ENCODE measurements at places on chromosomes 6 and 20.
A peak's percentile ranks its signal among the peaks of the same experiment; 100 is the strongest.

DNA sequence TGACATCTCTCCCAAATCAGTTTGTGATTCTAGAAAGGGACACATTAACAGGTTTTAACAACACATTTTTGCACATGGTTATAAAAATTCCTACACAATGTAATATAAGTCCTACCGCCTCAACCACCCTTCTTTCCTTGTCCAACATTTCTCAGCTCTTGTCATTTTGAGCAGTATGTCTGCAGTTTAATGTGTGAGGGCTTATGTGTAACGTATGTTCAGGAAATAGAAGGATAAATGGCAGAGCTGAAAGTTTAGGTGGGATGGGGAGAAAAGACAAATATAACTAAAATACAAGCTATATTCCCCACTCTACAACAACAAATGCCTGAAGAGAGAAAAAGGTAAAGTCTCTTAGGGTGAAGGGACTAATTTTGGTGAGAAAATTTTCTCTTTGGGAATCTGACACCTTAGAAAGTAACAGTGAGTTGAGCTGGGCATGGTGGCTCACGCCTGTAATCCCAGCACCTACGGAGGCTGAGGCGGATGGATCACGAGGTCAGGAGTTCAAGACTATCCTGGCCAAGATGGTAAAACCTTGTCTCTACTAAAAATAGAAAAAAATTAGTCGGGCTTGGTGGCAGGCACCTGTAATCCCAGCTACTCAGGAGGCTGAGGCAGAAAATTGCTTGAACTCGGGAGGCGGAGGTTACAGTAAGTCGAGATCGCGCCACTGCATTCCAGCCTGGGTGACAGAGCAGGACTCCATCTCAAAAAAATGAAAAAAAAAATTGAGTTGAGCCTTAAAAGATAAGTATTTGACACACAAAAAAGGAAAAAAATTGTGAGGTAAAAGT is 5.1 kb downstream of the PNRC1 start:
- DNase-seq = no peak

DNA sequence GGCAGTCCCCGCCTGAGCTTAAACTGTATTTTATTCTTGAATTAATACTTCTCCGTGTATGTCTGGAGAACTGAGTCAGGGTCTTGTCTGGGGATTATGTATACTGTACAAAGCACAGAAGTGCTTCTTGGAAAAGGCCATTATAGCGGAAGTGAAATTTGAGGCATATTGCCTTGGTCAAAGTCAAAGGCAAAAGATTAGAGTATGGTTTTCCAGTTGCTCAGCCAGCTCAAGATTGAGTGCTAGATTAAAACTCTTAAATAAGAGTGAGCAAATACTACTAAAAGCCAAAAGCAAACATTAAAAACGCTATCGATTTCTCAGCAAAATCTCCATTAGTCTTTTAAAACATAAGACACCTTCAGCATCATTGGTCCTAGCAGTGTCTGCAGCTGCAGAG is 207.7 kb upstream of the MAN1A1 start:
- no peak for DNase-seq

- DNase-seq = no peak
Measured at GRCh38 chr6:19311786-19312185, 525.4 kb upstream of the ID4 start.

GRCh38 chr6:11231564-11232192 is 790 bp downstream of the NEDD9 start:
- DNase-seq = no peak

GRCh38 chr6:166955121-166955864 is 1.1 kb downstream of the RNASET2 start:
- no peak for DNase-seq

GRCh38 chr6:134503585-134504281 is 185.8 kb upstream of the SGK1 start:
- no peak for DNase-seq

DNA sequence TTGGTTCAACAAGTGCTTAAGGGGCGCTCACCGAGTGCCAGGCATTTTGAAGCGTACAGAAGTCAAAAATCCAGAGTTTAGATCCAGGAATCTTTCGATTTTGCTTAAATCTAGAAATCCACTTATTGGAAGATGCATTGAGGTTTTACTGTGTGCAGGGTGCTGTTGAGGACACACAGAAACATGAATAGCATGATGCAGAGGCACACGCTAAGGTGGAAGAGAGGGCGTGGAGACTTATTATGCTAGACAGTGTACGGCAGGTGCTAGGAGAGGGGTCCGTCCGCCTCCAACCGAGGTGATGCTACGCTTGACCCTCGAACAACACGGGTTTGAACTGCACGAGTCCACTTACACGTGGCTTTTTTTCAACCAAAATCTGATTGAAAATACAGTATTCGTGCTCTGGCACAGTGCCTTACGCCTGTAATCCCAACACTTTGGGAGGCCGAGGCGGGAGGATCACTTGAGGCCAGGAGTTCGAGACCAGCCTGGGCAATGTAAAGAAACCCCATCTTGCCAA is 1.0 kb upstream of the KIF13A start:
- no peak for DNase-seq

- peak; percentile 65 for DNase-seq
Measured at GRCh38 chr6:34771727-34772126, 14.4 kb downstream of the SNRPC start.

GRCh38 chr20:50058662-50059402 is 54.1 kb downstream of the UBE2V1 start:
- no peak for DNase-seq

DNA sequence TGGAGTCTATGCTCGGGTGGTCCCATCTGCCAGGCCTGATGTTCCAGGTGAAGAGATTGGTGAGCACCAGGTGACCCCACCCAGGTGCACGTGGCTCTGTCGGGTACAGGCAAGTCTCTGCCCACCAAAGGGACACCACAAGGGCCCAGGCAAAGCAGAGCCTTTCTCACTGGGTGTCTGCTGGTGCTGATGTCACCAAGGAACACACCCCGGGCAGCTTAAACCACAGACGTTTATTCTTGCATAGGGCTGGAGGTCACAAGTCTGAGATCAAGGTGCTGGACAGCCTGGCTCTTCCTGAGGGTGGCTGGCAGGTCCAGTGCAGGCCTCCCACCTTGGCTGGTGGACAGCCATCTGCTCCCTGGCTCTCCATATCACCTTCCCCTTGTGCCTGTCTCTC is 100.7 kb upstream of the CD93 start:
- DNase-seq = no peak

GRCh38 chr6:40764726-40765125 is 177.6 kb upstream of the LRFN2 start:
- DNase-seq = no peak

DNA sequence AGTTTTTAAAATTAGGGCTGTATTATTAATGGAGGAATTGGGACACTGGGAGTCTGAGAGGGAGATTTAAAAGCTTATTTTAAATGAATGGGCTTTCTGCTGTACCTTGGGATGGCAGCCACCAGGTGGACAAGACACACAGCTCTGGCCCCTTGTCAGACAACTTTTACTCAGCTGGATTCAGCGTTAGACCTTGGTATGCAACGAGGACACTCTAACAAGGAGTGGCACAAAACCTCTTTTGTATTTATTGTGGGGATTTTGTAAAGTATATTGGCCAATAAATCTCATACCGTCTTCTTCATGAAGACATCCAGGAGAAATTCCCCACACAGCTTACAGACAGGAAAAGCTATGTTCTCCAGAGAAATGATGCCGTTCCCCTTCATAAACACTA is 105.7 kb downstream of the LCA5 start:
- DNase-seq = no peak

DNA sequence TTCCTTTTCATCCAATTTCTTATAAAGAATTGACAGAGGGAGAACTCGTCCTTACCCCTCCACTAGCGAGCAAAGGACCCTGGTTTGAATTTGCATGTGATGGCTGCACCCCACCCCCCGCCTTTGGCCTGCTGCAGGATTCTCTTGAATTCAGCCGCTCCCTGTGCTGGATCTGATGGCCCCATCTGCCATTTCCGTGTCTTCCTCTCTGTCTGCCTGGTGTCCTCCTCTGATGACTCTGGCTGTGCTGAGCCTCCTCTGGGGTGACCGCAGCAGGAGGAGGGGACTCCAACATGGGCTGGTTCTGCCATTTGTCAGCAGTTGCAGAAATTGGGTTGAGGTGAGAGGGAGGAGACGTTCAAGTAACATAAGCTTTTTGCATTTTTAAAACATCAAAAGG is 188.8 kb downstream of the DLL1 start:
- no peak for DNase-seq

DNA sequence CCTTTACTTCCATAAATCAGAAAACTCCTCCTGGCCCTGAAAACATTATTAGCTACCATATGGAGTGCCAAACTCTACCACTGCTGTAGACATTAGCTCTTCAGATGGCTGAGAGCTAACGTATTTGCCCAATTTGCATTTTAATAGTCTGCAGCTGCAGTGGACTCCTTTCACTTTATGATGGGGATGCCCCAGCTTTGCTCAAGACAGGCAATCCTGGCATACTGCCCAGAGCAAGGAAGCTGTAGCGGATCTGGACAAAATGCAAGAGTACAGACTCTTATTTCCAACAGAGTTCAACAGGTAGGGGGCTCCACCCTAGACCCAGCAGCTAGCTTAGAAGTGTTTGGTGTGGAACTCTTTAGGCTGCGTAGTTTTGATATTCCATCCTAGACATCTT is 246.7 kb downstream of the FOXC1 start:
- DNase-seq = no peak

- no peak for DNase-seq
Measured at GRCh38 chr20:36315545-36316351, 9.6 kb downstream of the DLGAP4 start.

DNA sequence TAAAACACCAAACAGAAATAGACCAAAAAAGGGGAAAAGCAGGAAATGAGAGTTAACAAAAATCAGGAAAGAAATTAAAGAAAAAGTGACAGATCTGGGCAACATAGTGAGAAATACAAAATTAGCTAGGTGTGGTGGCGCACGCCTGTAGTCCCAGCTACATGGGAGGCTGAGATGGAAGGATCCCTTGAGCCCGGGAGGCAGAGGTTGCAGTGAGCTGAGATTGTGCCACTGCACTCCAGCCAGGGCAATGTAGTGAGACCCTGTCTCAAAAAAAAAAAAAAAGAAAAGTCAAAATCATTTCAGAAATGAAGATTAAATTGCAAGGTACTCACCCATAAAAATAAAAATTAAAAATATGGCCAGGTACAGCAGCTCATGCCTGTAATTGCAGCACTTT is 13.0 kb upstream of the GRM4 start:
- no peak for DNase-seq

GRCh38 chr20:58366866-58367265 is 22.2 kb upstream of the VAPB start:
- no peak for DNase-seq

GRCh38 chr6:22248513-22249308 is 48.1 kb downstream of the PRL start:
- peak; percentile 69 for DNase-seq

DNA sequence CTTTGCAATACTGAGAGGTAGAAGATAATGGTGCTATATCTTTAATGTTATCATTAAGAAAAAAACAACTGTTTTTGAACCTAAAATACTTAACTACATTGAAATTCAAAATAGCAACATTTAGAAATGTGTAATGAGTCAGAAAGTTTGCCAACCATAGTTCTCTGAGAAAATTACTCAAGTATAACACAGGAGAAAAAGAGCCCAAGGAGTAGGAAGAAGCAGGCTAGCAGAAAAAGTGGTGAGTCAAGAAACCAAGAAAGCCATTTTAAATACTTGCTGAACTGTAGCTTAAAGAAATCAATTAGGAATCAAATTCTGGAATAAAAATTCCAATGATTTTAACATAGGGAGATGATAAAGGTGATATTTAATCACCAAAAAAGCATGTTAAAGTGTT is 181.0 kb upstream of the RSPO3 start:
- no peak for DNase-seq

DNA sequence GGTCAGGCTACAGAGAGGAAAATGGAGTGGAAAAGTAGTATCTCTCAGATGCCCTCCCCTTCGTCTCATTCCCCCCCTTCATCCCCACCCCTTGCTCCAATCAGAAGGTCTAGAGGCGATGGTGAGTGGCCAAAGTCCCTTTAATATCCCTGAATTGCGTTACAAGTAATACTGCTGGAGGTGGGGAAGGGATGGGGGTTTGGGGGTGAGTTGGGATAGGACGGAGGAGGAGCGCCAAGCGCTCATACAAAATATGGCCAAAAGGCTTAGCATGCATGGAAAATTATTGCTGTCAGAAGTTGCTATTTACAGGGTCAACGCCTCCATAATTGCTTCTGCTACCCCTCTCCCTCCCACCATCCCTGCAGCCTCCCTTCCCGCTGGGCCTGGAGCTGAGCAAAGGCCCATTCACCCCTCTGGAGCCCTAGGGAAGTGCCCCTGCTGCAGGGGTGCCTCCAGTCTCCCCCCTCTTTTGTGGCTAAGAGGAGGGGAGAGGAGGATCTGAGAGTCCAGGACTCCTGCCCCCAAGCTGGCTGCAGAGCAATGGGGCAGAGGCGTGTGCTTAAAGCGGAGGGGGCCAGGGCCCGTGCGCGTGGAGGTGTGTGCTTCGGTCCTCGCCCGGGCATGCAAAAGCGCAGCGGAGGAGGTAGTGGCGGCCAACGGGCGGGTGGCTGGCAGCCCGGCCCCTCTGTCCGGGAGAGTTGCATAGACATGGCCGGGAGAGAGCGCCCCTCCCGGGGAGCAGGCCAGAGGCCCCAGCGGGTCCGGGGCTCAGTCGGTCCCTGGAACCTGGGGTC is 8.7 kb upstream of the SRXN1 start:
- DNase-seq = no peak

- no peak for DNase-seq
Measured at GRCh38 chr6:97294451-97294850, 11.4 kb upstream of the MMS22L start.

- no peak for DNase-seq
Measured at GRCh38 chr6:1562171-1562955, 47.4 kb upstream of the FOXC1 start.

- no peak for DNase-seq
Measured at GRCh38 chr6:6801635-6802218, 213.2 kb downstream of the LY86 start.

DNA sequence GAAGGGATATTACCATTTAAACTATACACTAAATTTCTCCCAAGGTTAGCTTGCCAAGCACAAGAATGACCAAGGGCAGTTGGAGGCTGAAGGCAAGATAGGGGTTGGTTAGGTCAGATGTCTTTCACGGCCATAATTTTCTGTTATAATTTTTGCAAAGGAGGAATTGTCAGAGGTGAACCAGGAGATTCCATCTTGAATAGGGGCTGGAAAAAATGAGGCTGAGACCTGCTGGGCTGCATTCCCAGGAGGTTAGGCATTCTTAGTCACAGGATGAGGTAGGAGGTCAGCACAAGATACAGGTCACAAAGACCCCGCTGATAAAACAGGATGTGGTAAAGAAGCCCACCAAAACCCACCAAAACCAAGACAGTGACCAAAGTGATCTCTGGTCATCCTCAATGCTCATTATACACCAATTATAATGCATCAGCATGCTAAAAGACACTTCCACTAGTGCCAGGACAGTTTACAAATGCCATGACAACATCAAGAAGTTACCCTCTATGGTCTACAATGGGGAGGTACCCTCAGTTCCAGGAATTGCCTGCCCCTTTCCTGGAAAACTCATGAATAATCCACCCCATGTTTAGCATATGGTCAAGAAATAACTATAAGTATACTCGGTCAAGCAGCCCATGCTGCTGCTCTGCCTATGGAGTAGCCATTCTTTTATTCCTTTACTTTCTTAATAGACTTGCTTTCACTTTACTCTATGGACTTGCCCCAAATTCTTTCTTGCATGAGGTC is 371.8 kb upstream of the SULF2 start:
- no peak for DNase-seq
